DMS79 (cell line): ENCODE measurements at places on chromosomes 11 and 22.

GRCh38 chr11:9302448-9302847 lies 11.9 kb downstream of the TMEM41B start:
- DNase-seq = no peak

DNA sequence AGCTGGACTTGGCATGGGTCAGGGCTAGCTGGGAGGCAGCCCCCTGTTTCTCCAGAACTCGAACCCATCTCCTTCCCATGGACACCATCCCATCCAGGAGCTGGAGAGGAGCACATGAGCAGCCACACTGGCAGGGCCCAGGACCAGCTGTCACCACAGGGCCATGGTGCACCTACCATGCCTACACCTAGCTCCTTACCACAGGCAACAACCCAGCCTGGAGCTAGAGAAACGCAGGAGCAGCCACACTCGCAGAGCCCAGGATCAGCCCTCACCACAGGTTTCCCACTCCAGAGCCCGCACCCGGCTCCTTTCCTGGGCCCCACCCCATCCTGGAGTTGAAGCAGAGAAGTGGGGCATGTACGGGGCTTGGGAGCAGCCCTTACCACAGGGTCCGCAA lies 50.2 kb downstream of the GAB4 start:
- DNase-seq = no peak

GRCh38 chr11:123532131-123532530 lies 102.1 kb downstream of the GRAMD1B start:
- DNase-seq = no peak

- DNase-seq = no peak
These were observed 4.3 kb upstream of the SH3BP1 start for GRCh38 chr22:37635157-37635556.

DNA sequence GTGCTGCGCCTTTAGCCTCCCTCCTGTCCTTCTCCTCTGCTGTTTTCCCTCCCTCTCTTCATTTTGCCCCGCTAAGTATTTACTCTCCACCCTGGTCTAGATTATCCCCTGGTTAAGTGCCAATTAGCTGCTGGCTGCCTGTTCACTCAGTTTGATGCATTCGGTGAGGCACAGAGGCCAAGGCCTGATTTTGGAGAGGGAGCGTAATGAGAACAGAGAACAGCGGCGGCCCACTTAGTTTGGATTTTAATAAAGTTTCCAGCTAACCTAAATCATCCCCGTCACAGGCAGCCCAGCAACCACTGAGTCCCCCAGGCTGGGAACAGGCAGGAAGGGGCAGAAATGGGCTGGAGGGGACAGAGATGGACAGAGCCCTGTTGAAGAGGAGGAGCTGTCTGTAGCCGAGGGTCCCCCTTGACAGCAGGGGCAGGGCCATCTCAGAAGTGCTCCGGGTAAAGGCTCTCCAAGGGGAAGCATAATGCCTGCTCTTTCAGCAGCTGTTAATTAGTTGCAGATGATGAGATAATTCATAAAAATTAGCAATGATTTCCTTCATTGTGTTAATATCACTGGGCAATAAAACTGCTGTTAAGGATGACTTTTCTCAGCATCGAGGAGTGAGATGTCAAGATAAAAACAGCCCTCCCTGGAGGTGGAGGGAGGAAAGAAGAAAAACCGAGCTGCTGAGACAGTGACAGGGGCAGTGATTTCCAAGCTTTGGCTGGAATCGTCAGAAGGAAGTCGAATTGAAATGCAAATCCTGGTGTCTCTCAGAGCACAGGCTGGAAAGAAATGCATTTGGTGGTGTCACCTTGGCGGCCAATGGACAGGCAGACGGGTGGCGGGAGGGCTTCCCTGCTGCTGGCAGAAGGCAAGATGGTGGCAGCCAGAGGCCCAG lies 170.1 kb downstream of the GRIK4 start:
- DNase-seq = peak; percentile 18

DNA sequence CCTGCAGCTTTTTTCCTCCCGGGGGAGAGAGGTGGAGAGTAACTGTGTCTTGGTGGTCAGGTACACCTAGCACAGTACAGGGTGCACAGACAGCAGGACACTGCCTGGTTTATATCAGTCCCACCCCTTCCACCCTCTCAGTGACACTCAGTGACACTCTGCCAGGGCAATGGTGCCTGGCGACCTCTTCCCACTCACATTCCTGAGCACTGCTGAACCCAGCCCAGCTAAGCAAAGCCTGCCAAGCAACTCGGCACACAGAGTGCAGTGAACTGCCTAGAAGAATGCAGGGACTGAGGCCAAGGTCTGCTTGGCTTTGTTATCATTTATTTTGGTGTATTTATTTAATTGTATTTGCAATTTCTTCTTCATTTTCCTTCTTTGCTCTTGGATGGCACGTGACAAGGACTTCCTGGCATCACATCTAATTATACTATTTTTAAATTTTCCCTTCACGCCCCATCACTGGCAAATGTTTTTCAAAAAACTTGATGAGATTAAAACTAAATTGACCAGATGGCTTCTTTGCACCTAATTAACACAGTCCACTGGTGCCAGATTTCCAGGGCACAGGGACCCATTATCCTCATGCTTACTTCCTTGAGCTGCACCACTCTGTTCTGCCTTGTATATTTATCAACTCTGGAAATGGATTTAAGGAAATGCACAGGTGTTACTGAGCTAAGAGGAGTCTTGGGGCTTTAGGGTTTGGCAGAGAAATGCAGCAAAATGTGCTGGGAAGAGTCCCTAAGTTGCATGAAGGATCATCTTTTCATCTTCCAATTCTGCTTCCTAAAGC lies 205.6 kb downstream of the ADAMTS15 start:
- DNase-seq = no peak

GRCh38 chr11:61666684-61667297 lies 13.4 kb upstream of the DAGLA start:
- no peak for DNase-seq

- no peak for DNase-seq
These were observed 7.4 kb upstream of the HEPACAM start for GRCh38 chr11:124943254-124943616.

GRCh38 chr11:115623021-115623451 lies 118.8 kb upstream of the CADM1 start:
- no peak for DNase-seq

DNA sequence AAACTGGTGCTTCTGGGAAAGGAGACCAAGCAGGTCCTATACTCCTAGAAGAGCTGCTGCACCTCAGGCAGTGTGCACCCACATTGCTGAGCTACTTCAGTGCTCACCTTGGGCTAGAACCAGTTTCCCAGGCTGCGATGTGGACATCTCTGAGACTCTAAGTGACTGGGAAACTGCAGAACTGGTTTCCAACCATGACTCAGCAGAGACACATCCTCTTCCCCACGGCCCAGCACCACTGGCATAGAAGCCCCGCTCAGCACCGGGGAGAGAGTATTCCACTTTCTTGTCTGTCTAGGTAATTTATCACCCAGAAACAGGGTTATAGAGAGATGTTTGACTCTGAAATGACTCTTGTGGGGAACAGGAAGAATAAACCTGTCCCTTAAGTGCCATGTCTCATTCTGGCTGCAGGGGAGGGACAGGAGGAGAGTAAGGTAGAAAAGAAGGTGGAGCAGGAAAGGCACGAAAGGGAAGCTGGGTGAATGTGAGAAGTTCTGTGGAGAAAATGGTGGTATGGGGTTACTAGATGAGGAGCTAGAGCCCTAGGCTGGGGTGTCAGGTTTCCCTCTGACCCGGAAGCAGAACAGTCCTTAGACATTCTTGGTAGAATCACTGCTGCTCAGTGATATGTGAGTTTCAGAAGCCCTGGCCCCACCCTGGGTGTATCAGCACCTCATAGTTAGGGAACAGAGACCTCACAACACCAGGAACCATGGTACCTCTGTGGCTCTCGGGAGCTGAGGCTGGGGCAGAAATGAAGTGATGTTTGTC lies 340.4 kb upstream of the NCAM1 start:
- DNase-seq = no peak

DNA sequence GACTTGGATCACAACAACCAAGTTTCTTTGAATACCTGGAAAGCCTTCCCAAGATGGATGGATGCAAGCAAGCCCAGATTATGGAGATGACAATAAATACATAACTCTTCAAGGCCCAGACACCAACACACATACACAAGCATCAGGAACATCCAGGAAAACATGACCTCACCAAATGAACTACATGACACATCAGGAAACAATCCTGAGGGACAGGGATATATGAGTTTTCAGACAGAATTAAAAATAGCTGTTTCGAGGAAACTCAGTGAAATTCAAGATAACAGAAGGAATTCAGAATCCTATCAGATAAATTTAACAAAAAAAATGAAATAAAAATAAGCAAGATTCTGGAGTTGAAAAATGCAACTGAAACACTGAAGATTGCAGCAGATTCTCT lies 659.4 kb downstream of the METTL15 start:
- no peak for DNase-seq
